ENCODE measurements at places on chromosomes 3 and 15.
A peak's percentile ranks its signal among the peaks of the same experiment; 100 is the strongest.

DNA sequence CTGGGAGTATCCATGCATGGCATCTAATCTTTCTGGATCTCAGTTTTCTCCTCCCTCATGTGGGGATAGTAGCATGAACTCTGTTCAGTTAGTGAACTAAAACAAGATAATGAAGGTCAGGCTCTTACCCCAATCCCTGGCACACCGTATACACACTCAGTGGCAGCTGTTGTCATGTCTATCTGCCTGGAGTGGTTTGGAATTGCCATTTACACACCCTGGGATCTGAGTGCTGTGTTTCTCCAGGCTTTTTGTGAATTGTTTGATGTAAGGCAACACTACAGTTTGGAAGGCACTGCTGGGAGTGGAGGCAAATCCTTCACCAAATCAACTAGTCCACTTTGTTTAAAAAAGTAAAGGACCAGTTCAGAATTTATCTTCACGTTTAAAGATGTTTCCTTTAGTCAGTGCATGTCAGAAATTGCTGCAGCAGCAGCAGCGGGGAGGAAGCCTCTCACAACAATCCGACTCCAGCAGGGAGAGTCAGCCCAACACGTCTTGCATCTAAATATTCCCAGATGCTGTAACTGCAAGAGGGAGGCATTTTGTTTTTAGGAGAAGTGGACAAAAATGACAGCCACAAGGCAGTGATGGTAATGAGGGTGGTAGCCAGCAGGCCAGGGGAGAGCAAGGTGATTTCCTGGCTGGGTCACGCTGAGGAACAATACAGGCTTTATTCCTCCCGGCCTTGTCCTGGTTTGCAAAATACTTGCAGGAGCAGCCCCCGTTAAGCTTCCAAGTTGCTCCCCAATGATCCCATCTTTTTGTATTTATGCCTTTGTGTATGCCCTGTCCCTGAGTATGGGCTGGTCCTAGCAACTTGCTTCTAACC, 128.5 kb upstream of the LRIG1 start:
- no peak for DNase-seq
- no peaks in the 10 kb centered on the region for H3K36me3 ChIP-seq
- peaks cover 3% of the 10 kb centered on the region for H3K4me1 ChIP-seq
- H3K27me3 ChIP-seq: no peaks in the 10 kb centered on the region

- no peaks in the 10 kb centered on the region for H3K27me3 ChIP-seq
- no peaks in the 10 kb centered on the region for H3K36me3 ChIP-seq
- DNase-seq: no peak
- no peaks in the 10 kb centered on the region for H3K4me1 ChIP-seq
- no peak overlapping the region for H3K27ac ChIP-seq
Observed at GRCh38 chr3:32597656-32598055, 27.0 kb upstream of the DYNC1LI1 start.

GRCh38 chr15:77094397-77095030, 23.6 kb upstream of the TSPAN3 start:
- H3K36me3 ChIP-seq: no peaks in the 10 kb centered on the region
- no peaks in the 10 kb centered on the region for H3K27me3 ChIP-seq
- no peak overlapping the region for H3K27ac ChIP-seq
- H3K4me3 ChIP-seq: no peak overlapping the region
- no peaks in the 10 kb centered on the region for H3K4me1 ChIP-seq
- no peak for DNase-seq

DNA sequence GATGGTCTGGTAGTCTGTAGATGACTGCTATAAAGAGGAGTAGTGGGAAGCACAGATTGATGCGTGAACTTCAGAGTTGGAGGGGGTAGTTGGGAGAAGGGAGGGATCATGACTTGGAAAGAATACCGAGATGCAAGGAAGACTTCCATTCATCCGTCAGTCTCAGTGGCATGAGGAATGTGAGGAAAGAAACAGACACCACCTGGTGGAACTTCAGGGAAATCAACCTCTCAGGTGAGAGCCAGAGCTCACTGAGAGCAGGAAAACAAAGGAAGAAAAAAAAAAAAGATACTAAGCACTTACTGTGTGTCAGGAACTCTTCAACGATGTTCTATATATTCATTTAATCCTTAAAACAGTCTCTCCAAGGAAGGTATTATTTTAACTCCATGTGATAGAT, 172.4 kb downstream of the OXSM start:
- no peaks in the 10 kb centered on the region for H3K4me1 ChIP-seq
- H3K36me3 ChIP-seq: no peaks in the 10 kb centered on the region
- H3K27me3 ChIP-seq: no peaks in the 10 kb centered on the region
- no peak overlapping the region for H3K27ac ChIP-seq
- no peak for DNase-seq
- H3K4me3 ChIP-seq: no peak overlapping the region

DNA sequence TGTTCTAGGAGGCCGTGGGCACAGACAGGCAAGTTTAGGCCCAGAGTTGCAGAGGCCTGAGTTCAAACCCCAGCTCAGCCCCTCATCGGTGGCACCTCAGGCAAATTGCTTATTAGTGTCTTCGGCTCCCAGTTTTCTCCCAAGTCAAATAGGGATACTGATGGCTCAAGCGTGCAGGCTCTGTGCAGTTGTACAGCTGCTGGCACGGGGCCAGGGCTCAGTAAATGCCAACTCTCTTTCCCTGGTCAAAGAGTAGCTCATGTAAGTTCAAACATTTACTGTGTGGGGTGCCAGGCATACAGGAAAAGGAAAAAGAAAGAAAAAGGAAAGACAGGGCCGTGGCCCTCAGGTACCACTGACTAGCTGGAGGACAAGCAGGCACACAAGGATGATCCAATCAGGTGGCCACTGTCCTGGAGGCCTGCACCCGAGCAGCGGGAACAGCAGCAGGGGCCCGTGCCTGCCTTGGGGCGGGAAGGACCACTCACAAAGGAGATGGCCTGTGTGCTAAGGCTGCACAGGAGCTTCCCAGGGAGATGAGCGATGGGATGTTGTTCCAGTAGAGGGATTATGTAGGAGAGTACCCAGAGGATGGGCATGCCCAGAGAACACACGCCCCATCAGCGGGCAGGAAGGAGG, 70.8 kb downstream of the TBC1D2B start:
- H3K4me3 ChIP-seq: no peak overlapping the region
- H3K4me1 ChIP-seq: peaks cover 17% of the 10 kb centered on the region
- no peak for DNase-seq
- no peak overlapping the region for H3K27ac ChIP-seq
- no peaks in the 10 kb centered on the region for H3K27me3 ChIP-seq

- no peak overlapping the region for H3K27ac ChIP-seq
- H3K27me3 ChIP-seq: no peaks in the 10 kb centered on the region
- no peaks in the 10 kb centered on the region for H3K36me3 ChIP-seq
- DNase-seq: no peak
Observed at GRCh38 chr15:70956201-70956995, 63.8 kb downstream of the LRRC49 start.

GRCh38 chr15:83207009-83207659, 489 bp downstream of the HDGFL3 start:
- DNase-seq: peak; percentile 47
- H3K4me1 ChIP-seq: no peaks in the 10 kb centered on the region

DNA sequence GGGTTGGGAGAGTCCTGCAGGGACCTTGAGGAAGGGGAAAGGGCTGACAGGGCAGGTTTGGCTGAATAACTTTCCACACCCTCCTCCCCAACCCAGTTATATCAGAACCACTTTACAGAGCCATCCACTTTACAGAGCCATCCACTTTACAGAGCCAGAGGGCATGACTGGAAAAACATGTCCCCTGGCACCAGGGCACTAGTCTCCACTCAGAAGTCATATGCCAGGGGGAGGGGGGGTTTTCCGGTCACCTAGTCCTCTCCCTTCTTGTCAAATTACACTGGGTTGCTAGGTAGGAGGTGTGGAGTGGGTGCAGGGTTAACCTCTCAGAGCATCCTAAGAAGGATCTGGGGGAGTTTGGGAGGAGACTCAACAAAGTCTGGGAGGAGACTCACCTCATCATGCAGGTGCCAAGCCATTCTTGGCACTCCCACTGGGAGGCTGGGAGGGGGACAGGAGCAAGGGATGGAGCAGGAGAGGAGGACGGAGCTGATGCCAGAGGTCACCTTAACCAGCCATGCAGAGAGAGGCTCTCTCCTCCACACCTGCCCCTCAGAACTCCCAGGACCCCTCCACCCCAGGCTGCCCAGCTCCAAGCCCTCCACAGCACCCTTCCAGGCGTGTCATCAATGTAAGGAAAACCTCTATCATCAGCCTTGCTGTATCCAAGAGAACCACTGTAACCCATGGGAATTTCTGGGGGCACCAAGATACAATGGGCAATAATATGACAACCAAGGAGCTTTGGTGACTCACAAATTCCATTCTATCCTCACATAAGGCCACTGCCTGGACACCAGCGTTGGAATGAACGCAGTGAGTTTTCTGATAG, 1.7 kb downstream of the LRRC2 start:
- no peak overlapping the region for H3K4me3 ChIP-seq
- no peaks in the 10 kb centered on the region for H3K4me1 ChIP-seq
- no peaks in the 10 kb centered on the region for H3K36me3 ChIP-seq
- no peak overlapping the region for H3K27ac ChIP-seq
- H3K27me3 ChIP-seq: no peaks in the 10 kb centered on the region

GRCh38 chr3:149545049-149545448, 70.6 kb downstream of the TM4SF4 start:
- H3K27ac ChIP-seq: no peak overlapping the region
- no peak overlapping the region for H3K4me3 ChIP-seq
- peaks cover 28% of the 10 kb centered on the region for H3K4me1 ChIP-seq
- H3K36me3 ChIP-seq: no peaks in the 10 kb centered on the region
- no peaks in the 10 kb centered on the region for H3K27me3 ChIP-seq

- H3K27ac ChIP-seq: no peak overlapping the region
- no peak for DNase-seq
- H3K27me3 ChIP-seq: no peaks in the 10 kb centered on the region
- no peaks in the 10 kb centered on the region for H3K36me3 ChIP-seq
Observed at GRCh38 chr15:29570121-29570947, 251.9 kb downstream of the TJP1 start.

DNA sequence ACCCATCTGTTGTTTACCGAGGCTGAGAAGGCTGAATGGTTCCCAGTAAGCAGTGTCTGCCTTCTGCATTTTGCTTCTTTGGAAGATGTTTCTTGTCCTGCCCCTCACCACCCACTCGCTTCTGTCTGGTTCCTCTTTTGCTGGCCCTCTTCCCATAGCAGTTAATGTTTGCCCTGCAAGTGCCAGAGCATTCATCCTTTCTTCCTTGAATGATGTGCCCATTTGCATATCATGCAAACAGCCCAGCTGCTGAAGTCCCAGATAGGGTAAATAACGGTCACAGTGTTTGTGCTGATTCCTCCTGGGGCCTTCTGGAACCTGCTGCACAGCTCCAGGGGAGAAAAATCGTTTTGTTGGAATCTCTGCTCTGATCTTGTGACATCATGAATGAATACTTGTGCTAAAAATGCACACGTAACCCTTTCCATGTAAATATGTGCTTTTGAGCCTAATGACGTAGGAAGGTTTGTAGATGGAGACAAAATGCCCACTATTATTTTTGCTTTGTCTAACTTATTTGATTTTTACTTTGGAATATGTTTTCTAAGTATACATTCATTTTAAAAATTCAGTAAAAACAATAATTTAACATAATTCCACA, 381.0 kb downstream of the SOX2 start:
- H3K27ac ChIP-seq: no peak overlapping the region
- H3K27me3 ChIP-seq: no peaks in the 10 kb centered on the region
- no peak overlapping the region for H3K4me3 ChIP-seq
- no peak for DNase-seq

- H3K4me3 ChIP-seq: no peak overlapping the region
- no peaks in the 10 kb centered on the region for H3K36me3 ChIP-seq
- H3K4me1 ChIP-seq: peaks cover 3% of the 10 kb centered on the region
- H3K27me3 ChIP-seq: no peaks in the 10 kb centered on the region
- no peak overlapping the region for H3K27ac ChIP-seq
Observed at GRCh38 chr3:59750391-59750790, 700.6 kb upstream of the CFAP20DC start.

DNA sequence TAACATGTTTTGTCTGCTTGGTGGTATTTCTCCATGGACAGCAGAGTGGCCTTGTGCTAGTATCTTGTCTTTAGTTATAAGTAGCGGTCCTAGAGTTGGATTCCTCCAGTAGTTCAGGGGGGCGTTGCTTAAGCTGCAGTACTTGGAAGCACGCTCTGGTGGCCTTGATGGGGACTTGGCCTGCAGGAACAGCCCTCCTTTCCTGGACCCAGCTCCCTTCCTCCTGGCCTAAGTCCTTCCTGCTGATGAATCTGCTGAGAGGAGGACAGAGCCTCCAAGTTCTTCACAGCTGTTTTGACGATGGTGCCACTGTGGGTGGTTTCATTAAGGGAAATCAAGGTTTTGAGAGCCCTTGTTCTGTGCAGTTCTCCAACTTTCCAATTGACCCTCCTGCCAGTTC, 38.6 kb upstream of the SEC22A start:
- H3K27ac ChIP-seq: no peak overlapping the region
- H3K36me3 ChIP-seq: no peaks in the 10 kb centered on the region

- no peaks in the 10 kb centered on the region for H3K36me3 ChIP-seq
- DNase-seq: no peak
- no peaks in the 10 kb centered on the region for H3K27me3 ChIP-seq
- no peak overlapping the region for H3K27ac ChIP-seq
- H3K4me3 ChIP-seq: no peak overlapping the region
- H3K4me1 ChIP-seq: no peaks in the 10 kb centered on the region
Observed at GRCh38 chr3:130423064-130423463, 77.6 kb downstream of the COL6A5 start.

GRCh38 chr15:87940768-87941167, 315.8 kb downstream of the NTRK3 start:
- H3K27ac ChIP-seq: no peak overlapping the region
- H3K4me1 ChIP-seq: no peaks in the 10 kb centered on the region
- no peaks in the 10 kb centered on the region for H3K36me3 ChIP-seq
- H3K4me3 ChIP-seq: no peak overlapping the region
- no peak for DNase-seq

DNA sequence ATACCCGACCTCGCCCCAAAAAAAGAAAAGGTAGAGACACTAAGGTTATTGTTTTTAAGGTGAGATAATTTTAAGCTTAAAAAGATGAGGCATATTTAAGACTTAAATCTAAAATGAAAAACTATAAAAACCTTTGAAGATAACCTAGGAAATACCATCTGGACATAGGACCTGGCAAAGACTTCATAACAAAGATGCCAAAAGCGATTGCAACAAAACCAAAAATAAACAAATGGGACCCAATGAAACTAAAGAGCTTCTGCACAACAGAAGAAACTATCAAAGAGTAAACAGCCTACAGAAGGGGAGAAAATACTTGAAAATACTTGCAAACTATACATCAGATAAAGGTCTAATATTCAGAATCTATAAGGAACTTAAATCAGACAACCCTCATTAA, 80.9 kb downstream of the TMCC1 start:
- peaks cover 3% of the 10 kb centered on the region for H3K4me1 ChIP-seq
- no peak overlapping the region for H3K4me3 ChIP-seq
- no peak overlapping the region for H3K27ac ChIP-seq
- no peaks in the 10 kb centered on the region for H3K27me3 ChIP-seq

- no peak for DNase-seq
- peaks cover 6% of the 10 kb centered on the region for H3K4me1 ChIP-seq
- H3K27me3 ChIP-seq: no peaks in the 10 kb centered on the region
- H3K36me3 ChIP-seq: no peaks in the 10 kb centered on the region
- H3K27ac ChIP-seq: no peak overlapping the region
Observed at GRCh38 chr3:55144015-55144673, 216.3 kb upstream of the LRTM1 start.
